Activated gamma-delta T cell treated with anti-CD3 and anti-CD28 coated beads, Interleukin-2, amount 50 U/mL, for 16 hours (primary cell): ENCODE measurements at places on chromosomes 5 and 9.

DNA sequence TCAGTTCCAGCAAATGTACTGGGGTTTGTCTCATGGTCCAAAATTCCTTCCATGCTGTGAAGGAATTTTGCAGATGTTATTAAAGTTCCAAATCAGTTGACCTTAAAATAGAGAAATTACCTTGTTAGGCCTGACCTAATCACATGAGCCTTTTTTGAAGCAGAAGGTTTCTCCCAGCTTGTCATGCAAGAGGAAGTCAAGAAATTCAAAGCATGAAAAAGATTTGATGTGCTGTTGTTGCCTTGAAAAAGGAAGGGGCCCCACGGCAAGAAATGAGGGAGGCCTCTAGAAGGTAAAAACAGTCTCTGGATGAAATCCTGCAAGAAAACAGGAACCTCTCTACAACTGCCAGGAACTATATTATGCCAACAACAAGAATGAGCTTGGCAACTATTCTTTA is 24.2 kb upstream of the HAPLN1 start:
- no peak for DNase-seq

GRCh38 chr5:138541511-138542179 is 1.4 kb downstream of the ETF1 start:
- DNase-seq = no peak

DNA sequence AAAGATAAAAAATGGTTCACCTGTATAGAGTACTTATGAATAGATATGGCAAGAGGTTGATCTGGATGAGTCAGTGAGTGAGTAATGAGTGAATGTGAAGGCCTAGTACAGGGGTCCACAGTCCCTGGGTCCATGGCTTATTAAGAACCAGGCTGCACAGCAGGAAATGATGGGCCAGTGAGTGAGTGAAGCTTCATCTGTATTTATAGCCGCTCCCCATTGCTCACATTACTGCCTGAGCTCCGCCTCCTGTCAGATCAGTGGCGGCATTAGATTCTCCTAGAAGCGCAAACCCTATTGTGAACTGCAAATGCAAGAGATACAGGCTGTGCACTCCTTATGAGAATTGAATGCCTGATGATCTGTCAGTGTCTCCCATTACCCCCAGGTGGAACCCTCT is 307.7 kb upstream of the ZNF608 start:
- DNase-seq = no peak

- no peak for DNase-seq
These were observed 49.0 kb downstream of the DAPK1 start for GRCh38 chr9:87546704-87547103.

GRCh38 chr9:100473276-100474081 is 530 bp downstream of the TMEFF1 start:
- peak; percentile 2 for DNase-seq

DNA sequence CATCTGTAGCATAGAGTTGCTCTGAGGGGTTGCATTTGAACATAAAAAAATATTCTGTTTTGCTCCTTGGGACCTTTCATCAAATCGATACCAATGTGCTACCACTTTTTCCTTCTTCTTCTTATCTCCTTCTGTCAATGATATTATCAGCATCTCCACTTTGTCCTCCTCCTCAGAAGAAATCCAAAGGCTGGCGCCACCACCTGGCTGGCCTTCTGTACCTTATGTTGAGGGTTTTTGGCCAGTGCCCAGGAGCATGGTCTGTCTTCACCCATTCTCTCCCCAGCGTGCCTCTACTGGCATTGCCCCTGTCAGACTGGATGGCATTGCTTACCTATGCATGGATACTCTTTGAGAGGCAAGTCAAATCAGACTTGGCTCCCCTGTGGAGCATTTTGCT is 167.2 kb downstream of the CFAP90 start:
- DNase-seq = no peak

GRCh38 chr5:128765448-128766061 is 199.7 kb upstream of the SLC27A6 start:
- no peak for DNase-seq

- DNase-seq = no peak
These were observed 331.3 kb downstream of the NSG2 start for GRCh38 chr5:174376726-174377373.

DNA sequence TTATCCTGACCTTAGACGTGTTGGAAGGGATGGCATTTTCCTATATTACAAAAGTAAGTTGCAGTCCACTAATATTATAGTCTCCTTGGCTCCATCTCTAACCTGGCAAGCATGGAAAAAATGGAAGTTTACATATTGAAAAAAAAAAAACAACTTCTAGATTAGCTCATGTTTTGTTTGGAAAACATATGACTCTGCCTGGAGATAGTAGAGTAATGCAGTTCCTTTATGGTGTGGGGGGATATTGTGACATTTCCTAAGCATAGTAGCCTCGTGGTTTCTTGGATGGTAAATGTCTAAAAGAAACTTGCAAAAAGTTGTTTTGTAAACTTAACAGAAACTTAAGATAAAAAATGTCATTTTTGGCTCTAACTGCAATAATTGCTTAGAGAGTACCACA is 244.4 kb upstream of the FBXL7 start:
- no peak for DNase-seq

GRCh38 chr9:30711591-30711990 is 1672.9 kb upstream of the ACO1 start:
- DNase-seq = no peak

DNA sequence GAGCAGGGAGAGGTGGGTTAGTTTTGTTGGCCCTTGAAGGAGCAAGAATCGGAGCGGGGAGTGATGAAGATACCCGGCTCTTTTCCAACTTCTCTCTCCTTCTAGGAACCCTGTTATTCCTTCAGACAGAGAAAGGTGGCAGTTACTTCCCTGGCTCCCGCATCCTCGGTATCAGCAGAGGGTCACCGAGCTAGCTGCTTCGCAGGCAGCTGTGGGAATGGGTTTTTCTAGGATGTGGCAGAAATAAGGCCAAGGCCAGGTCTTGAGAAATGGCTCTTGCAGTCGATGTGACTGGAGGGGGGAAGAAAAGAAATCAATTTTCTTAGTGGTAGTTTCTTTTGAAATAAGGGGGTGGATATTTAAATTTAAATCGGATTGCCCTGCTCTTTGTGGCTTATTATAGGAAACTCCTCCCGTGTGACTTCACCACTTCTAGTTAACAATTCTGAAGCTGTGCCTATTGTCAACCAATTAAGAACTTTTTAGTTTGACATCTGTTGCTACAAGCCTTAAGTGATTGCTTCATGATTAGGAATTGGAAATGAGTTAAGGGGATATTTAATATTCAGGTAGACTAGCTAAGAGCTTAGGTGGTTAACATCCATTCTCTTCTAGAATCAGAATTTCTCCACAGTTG is 1.4 kb downstream of the SAP30L start:
- no peak for DNase-seq

GRCh38 chr5:96088706-96089498 is 127.3 kb upstream of the ELL2 start:
- DNase-seq = no peak

DNA sequence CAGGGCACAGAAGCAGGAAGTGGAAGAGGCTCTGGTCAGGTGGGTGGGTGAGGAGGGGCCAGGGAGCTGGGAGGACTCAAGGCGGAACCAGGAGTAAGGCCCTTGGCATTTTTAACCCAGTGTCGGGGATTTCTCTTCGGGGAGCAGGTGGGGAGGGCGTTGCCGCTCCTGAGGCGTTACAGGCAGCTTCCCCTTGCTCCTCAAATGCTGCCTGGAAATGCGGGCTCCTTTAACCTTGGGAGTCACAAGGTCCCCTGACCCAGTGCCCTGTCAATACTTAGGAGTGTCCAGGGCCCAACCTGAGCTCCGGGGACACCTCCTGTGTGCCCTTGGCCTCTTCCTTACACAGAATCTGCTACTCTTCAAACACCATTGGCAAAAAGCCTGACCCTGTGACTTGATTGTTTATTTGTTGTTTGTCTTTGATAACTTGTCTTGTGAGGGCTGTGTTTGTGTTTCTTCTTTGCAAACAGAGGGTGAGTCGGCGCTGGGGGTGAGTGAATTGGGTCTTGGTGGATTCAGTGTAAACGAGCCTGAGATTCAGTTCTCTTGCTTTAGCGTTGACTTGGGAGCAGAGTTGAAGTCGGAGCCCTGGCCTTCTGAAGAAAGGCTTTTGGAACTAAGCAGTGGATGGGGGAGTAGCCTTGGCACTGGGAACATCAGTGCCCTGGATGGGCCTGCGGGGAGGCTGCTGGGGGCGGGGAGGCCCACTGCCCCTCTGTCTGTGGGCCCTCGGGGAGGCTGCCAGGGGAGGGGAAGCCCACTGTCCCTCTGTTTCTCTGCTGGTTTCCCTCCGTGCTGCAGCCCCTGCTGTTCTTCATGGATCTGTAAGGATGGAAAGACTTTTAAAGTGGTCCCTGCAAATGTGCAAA is 300.7 kb upstream of the IRX4 start:
- DNase-seq = no peak

GRCh38 chr5:151089726-151090125 is 8.9 kb upstream of the TNIP1 start:
- DNase-seq = no peak

GRCh38 chr5:159040181-159040580 is 59.5 kb downstream of the EBF1 start:
- no peak for DNase-seq

DNA sequence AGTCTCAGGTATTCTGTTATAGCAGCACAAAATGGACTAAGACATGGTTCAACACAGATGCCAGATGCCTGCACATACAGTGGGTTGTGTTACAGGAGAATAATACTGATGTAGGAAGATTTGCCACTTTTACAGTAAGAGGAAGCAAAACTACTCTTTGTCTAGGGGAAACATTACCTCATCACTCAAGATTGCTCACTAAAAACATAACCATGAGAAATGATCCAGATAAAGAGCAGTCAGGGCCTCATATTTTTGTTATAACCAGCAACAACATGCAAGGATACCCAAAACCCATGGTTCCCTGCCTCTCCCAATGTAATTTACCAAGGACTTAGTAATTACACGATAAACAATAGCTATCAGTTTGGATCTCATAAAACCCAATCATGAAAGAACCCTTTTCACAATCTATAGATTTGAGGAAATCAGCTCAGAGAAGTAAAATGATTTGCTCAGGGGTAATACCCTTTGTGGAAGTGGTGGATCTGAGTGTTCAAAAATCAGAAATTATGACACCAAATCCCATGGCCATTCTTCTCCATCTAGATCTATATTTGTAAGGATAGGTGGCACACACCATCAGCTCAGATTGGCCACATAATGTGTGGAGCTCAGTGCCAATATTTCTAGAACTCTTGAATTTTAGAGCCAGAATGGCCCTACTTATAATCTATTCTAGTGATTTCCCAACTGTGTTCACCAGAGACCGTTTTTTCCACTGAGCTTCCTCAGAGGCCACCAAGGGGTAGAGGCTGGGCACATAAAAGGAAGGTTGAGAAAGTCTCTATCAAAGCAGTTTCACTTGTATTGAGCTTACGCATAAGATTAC is 27.8 kb downstream of the DPYSL3 start:
- DNase-seq = no peak

DNA sequence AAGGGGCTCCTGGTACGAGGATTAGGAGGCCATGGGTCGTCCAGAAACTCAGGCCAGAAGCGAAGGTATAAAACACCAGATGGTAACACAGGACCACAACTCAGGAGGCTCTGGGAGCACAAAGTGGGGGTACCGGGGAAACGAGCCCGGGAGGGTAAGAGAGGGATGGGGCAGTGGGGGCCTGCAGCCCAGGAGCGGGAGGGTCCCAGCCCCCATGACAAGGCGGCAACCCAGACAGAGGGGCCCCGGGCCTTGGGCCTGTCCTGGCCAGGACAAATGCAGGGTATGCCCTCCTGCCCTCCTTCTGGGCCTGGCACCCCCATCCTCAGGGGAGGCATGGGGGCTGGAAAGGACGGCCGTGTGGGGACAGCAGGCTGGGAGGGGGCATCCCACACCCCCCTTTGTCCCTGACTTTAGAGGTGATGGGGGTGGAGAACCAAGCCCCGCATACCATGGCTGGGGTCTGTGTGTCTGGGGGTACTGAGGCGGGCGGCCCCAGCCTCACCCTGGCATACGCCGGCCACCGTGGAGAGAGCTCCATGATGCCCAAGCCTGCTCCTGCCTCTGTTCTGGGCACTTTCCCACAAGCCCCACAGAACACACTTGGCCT is 47.0 kb upstream of the EXOC3 start:
- no peak for DNase-seq

DNA sequence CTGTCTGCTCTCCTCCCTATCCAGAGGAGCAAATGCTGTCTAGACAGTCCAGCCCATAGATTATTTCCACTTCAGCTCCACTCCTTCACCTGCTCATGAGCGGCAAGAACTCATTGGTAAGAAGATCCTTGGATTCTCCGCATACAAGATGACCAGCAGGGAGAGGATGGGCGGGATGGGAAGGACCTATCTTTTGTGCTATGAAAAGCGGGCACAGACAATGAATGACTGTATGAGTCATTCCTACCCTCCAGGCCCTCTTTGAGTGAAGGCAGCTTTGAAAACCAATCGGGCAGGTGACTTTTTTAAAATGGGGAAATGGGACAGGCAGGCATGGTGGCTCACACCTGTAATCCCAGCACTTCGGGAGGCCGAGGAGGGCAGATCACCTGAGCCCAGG is 49.4 kb downstream of the SMIM23 start:
- DNase-seq = no peak

GRCh38 chr5:180116077-180116999 is 44.8 kb upstream of the RNF130 start:
- no peak for DNase-seq

DNA sequence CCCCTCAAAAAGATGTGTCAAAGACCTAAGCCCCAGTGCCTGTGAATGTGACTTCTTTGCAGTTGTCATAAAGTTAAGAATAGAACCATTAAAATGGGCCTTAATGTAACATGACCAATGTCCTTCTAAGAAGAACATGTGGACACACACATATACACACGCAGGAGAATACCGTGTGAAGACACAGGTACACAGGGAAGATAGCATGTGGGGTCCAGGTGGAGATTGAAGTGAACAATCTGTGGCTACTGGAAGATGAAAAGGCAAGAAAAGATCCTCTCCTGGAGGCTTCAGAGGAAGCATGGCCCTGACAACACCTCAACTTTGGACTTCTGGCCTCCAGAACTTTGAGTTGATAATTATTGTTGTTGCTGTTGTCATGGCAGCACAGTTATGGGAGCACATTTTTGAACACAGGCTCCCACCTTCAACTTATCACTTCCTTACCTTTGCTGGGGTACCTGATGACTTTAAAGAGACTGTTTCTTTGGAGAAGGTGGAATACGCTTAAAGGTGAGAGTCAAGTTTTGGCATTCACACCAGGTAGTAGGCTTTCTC is 123.5 kb upstream of the ADCY2 start:
- no peak for DNase-seq
